ENCODE measurements at places on chromosomes 3 and 15. TPM values are rescaled to one million over a fixed set of nuclear protein-coding genes. Genes with fewer than 3 reads are reported as not detected.

Gene SPTBN5
- 0.03 TPM for total RNA-seq

Gene TAGLN3
- total RNA-seq: not detected

Gene CTXN2
- not detected for total RNA-seq

Gene ACKR4
- not detected for total RNA-seq

Gene ISLR
- not detected for total RNA-seq

Gene CPLX3
- not detected for total RNA-seq

Gene GALK2
- total RNA-seq: 62.4 TPM

Gene LRRC49
- total RNA-seq: 1.1 TPM

Gene MORC1
- not detected for total RNA-seq

Gene POPDC2
- total RNA-seq: 0.08 TPM

Gene SLC25A26
- 32.7 TPM for total RNA-seq

Gene EPB42
- total RNA-seq: not detected

Gene GOLGA8G
- total RNA-seq: not detected

Gene CACNA1D
- 5.3 TPM for total RNA-seq

Gene IQCF5
- not detected for total RNA-seq

Gene TADA3
- 74.0 TPM for total RNA-seq

Gene CADM2
- total RNA-seq: not detected

Gene CPN2
- total RNA-seq: not detected

Gene DLL4
- 0.56 TPM for total RNA-seq

Gene HTR3E
- total RNA-seq: not detected

Gene PTPRG
- total RNA-seq: 36.7 TPM

Measured in SK-MEL-5 (cell line).